ENCODE measurements at places on chromosomes 4 and X.

DNA sequence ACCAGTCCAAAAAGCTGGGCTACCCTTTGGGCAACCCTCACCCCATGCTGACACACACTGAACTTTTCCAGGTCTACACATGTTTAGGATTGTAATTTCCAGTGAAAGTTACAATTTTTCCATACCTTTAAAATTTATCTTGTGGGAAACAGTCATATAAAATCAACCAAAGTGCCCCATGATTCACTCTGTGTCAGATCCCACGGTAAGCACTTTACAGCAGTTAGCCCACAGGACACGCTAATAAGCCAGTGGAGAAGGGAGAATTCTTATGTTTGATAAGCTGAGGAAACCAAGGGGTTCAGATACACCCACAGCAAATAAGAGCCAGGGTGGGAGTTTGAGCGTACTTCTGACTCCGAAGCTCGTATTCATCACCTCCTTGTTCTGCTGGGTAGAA is 72.4 kb upstream of the TBL1X start:
- DNase-seq = no peak

- DNase-seq = no peak
Observed at GRCh38 chr4:962231-963208, 10.8 kb downstream of the DGKQ start.

DNA sequence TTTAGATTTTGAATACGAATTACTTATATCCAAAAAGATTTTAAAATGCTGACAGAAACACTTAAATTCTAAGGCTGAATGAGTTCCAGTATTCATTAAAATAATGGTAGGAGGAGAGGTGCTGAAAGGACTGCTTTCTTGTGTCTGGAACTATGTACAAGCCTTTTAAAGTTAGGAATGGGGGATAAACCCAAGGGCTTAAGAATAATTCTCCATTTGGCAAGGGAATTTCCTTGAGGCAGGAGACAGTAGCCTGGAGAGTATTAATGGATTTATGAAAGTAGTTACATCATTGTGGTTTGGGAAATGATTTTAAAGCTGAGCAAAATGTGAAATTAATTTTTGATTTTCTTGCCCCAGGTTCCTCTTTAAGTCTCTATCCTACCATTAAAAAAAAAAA is 266.5 kb upstream of the KCNIP4 start:
- no peak for DNase-seq

DNA sequence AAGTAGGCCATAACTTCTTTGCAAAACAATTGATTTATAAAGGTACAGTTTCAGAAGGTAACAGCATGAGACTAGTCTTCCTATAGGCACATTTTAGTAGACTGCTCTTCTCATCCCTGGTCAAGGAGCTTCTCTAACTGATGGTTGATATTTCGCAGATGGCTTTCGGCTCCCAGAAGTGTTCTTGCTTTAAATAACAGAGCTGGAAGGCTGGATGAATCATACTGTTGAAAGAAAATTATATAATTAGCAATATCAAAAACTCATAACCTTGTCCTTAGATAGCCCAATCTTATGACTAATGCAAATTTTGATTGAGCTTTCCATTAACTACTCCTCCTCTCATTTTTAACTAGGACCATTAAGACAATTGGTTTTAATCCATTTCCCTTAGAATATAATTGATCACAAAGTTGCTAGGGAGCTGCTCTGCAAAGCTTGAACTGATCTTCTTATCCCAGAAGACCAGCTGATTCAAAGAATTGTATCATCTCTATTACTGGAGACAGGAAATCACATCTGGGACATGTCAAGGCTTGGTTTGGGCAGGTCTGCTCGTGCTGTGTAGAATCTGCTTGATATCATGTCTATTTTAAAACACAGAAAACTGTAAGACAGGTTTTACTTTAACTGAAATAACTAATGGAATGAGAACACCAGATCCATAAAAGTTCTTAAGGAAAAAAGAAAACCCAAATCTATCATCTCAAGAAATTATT is 38.6 kb downstream of the CENPU start:
- DNase-seq = no peak

- no peak for DNase-seq
Observed at GRCh38 chr4:36761607-36762006, 480.2 kb downstream of the DTHD1 start.

DNA sequence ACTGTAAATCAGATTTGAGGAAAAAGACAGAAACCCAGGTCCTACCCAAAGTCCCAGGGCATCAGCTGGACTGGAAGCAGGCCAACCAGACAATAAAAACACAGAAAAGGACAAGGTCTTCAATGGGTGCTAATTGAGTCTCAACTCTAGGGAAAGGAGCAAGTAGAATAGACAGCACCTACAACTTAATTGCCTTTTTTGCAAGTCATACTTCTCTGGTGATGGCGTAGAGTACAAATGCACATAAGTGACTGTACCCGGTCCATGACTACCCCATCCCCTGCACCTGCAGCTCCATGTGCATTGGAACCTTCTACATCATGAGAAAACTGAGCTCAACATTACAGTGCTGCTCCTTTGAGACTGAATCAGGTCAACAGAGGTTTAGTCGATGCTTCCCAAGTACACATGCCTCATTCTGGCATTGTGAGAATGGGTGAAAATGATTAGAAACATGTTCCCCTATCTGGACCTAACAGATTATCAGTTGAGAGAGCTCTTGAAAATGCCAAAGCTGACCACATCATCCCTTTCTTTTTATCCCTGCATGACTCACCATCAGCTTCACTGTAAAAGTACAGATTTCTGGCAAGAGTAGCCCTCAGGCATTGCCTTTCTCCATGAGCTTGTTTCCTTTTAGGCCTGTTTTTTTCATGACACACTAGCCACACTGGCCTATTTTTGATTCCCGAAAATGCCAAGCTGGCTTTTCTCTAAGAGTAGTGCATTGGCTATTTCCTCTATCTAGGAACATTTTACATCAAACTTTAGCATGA is 298.3 kb downstream of the HS3ST1 start:
- no peak for DNase-seq

DNA sequence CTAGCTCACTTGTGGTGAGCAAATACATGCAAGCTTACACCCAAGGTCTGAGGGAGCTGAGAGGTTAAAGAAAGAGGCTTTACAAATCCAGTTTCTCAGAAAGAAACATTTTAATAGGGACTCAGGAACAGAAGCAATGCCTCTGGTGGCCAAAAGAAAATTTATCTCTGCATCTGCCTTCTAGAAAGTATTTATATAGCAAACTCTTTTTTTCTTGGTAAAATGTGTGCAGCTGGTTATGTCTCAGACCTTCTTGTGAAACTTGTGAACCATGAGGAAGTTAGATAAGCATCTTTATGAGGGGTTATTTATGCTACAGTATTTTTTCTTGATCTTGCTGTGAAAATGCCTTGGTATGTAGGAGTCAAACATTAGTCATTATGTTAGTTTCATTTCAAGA is 48.5 kb upstream of the CYSLTR1 start:
- DNase-seq = no peak

DNA sequence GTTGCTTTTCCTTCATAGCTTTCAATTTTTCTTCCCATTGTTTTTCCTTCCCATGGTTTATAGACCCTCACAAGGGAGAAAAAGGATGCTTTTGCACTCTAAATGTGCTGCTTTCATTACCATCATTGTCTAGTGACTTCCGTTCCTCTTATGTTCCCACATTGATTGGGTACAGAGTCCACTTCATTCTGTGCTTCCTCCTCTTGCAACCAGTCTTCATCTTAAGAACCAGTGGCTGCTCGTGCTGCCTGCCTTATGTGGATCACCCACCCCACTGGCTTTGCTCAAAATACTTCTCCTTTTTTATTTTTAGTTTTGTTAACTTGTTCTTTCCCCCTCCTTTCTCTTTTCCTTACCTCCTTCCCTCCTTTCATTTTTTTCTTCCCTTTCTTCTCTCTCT is 76.5 kb upstream of the BOD1L1 start:
- no peak for DNase-seq

GRCh38 chr4:84063619-84064018 is 435.5 kb downstream of the NKX6-1 start:
- no peak for DNase-seq

GRCh38 chr4:83258461-83258860 is 26.1 kb downstream of the COQ2 start:
- DNase-seq = no peak

- no peak for DNase-seq
Observed at GRCh38 chrX:45900766-45901615, 644.2 kb downstream of the ZNF674 start.

GRCh38 chrX:109831326-109831985 is 98.4 kb upstream of the ACSL4 start:
- no peak for DNase-seq

DNA sequence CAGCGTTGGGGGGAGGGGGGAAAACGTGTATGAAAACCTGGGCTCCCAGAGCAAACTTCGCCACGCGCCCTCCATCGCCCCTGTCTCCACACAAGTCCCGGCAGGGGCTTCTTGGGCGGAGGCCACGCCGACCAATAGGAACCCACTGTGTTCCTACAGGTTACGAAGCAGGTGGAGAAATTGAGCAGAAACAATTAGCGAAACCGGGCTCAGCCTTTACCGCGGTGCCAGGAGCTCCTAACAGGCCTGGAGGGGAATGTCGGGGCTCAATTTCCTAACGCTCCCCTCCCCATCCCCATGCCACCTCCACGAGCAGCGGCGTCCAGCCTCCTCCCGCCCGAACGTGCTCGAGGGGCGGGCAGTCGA is 589 bp upstream of the KIT start:
- DNase-seq = no peak

GRCh38 chr4:125849869-125850268 is 535.1 kb downstream of the FAT4 start:
- DNase-seq = no peak

- DNase-seq = no peak
Observed at GRCh38 chr4:16770710-16771285, 127.6 kb downstream of the LDB2 start.

- DNase-seq = no peak
Observed at GRCh38 chr4:55752810-55753209, 66.8 kb upstream of the EXOC1L start.

DNA sequence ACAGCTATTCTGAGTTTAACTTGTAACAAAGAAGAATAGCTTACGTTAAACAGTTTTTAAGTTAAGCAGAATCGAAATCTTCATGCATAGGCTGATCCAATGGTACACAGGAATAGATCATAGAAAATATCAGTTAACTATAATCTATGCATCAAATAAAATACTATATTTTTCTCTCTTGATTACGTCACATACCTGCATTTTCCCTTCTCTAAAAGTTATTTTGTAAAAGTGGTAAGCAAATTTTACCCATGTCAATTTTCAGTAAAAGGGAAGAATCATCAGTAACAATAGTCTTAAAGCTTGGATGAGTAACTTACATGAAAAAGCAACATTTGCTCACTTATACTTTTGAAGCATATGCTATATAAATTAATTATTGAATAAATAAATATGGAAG is 692.4 kb downstream of the FAT4 start:
- no peak for DNase-seq

GRCh38 chr4:185904381-185904780 is 92.4 kb upstream of the SORBS2 start:
- DNase-seq = no peak

GRCh38 chr4:87716371-87717265 is 66.5 kb downstream of the DMP1 start:
- no peak for DNase-seq

DNA sequence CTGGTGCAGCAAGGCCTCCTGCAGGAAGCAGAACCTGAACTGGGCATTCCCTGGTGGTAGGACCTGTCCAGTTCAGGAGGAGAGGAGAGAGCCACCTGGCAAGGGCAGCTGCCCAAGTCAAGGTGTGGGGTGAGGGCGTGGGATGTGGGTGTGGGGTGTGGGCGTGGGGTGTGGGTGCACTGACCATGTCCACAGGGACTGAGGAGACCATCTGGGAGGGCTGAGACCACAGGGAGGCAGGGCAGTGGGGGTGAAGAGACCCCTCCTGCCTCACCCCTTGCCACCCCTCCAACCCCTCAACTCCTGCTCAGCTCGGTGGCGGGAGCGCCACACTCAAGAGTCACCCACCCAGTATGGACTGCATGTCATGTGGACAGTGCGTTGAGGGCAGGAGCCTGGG is 117.9 kb downstream of the CPZ start:
- no peak for DNase-seq
